GM10248 (cell line): ENCODE measurements at places on chromosomes 4 and X.

DNA sequence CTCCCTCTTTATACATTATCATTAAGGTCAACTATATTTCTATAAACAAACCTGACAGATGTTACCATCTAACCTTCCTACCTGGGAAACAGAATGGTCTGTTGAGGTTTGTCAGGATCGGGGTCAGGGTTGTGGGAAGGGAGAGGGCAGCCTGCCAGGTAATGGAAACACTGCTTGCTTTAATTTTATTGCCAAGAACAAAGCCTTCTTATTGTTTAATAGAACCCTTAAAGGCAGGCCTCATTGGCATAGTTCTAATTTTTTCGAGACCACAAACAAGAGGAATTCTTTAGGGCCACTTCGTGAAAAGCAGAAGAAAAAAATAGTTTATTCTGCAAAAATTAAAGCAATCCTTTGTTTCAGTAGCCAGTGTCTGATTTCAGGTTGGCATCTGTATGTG is 113.2 kb downstream of the MID1 start:
- DNase-seq: no peak

DNA sequence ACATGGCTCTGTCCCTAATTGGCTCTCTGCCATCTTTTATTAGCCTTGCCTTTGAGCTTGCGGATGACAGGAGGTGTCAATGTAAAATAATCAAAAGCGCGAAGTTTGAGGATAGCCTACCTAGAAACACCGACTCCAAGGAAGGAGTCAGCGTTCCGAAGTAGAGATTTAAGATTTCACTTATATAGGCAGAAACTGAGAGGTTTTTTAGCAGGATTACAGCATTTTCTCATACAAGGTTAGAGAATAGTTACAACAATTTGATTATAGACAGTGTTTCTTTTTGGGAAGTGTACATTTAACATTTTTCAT is 499 bp upstream of the NFXL1 start:
- no peak for DNase-seq

DNA sequence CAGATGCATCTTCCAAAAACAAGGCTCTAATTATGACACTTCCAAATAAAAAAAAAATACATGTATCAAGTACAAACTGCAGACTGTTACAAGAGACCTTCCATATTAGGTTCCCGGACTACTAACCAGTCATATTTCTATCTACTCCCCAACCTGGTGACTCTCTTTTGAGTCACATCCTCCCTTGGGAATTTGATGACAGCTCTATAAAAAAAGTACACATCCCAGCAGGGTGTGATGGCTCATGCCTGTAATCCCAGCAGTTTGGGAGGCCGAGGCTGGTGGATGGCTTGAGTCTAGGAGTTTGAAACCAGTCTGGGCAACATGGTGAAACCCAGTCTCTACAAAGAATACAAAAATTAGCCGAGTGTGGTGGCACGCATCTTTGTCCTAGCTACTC is 14.9 kb downstream of the RPGR start:
- no peak for DNase-seq

- no peak for DNase-seq
Measured at GRCh38 chrX:19370061-19370460, 26.3 kb downstream of the PDHA1 start.

DNA sequence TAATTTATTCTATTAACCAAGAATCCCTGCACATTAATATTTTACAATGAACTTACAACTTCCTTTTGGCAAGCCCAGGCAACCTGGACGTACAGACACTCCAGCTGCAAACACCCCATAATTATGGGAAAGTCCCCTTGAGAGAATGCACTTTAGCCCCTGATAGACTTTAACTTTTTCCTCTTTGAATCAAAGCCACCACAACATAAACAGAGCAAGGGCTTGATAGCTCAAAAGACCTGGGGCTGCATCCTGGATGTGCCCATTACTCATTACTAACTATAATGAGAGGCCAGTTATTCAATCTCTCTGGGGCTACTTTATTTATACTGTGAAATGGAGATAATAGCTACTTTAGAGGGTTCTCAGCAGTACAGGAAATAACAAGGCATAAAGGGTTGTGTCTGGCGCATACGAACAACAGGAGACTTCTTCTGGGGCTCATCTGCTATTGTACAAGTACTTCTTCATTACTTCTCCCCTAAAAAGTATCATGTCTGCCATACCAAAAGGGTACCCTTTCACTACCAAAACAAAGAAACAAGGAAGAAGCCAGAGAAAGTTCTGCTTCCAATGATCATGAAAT is 54.9 kb downstream of the CASK start:
- DNase-seq: no peak

GRCh38 chrX:16953606-16954211 is 7.3 kb downstream of the REPS2 start:
- DNase-seq: no peak
